Stimulated activated CD4-positive, alpha-beta T cell treated with anti-CD3 and anti-CD28 coated beads, Interleukin-12 subunit alpha, Interleukin-12 subunit beta, amount 100 ng/mL, for 24 hours (primary cell): ENCODE measurements at places on chromosomes 4 and X.

- DNase-seq: no peak
Measured at GRCh38 chr4:183626168-183626567, 32.8 kb downstream of the RWDD4 start.

- DNase-seq: no peak
Measured at GRCh38 chr4:138177278-138177968, 64.7 kb downstream of the SLC7A11 start.

DNA sequence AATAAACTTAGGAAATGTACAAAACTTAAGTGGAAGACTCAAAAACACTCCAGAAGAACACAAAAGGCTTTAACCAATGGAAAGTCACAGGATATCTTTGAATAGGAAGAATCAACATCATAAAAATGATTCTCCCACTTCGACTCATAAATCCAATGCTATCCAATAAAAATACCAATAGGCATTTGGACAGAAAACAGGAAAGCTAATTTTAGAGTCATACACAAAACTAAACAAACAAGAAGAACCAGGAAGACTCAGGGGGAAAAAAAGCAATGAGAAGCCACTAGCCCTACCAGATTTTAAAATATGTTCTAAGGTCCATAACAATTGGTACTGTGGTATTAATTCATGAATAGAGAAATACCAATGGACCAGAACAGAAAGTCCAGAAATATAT, 28.2 kb downstream of the SLC9A7 start:
- no peak for DNase-seq

DNA sequence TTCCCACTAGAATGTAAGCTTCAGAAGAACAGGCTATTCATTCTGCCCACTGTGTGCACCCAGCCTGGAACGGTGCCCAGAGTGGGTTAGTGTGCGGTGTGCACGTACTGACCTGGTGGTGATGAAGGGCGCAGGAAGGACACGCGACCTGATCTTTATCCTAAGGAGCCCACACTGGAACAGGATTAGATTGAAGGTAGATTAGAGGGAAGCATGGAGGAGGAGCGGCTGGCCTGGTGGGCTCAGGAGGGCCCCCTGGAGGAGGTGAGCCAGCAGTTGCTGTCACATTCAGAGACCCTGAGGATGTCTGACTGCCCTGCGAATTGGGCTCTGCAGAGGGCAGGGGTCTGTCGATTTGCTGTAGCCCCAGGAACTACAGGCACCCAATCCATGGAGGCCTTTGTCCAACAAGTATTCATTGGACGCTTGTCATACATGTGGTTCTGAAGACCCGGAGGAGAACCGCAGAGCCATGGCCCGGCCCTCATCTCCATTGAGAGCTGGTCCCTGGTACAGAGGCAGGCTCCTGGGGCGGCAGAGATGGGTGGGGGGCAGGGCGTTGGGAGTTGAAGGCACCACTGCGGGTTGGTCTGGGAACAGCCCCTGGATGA, 73.2 kb downstream of the HTRA3 start:
- no peak for DNase-seq

GRCh38 chr4:89242864-89243732, 64.5 kb downstream of the GPRIN3 start:
- DNase-seq: no peak

DNA sequence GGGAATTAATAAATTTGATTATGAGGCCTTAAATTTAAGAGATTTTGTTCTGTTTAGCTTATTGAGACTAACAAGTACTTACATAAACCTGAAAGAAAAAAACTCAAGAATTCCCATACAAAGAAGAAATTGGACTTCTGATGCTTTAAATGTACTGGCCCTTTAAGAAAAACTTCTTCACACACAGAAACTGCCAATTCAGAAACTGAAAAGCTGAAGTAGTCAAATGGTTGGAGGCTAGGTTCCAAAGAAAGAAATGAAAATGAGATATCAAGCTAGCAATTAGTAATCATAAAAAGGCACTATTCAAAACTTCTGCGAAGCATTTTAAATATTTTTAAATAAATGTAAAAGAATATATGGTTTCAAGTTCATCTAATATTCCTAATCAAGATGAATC, 151.3 kb downstream of the THOC2 start:
- DNase-seq: no peak

GRCh38 chr4:9812501-9813340, 31.3 kb downstream of the DRD5 start:
- no peak for DNase-seq

- DNase-seq: no peak
Measured at GRCh38 chrX:153739754-153740486, 15.3 kb downstream of the ABCD1 start.

DNA sequence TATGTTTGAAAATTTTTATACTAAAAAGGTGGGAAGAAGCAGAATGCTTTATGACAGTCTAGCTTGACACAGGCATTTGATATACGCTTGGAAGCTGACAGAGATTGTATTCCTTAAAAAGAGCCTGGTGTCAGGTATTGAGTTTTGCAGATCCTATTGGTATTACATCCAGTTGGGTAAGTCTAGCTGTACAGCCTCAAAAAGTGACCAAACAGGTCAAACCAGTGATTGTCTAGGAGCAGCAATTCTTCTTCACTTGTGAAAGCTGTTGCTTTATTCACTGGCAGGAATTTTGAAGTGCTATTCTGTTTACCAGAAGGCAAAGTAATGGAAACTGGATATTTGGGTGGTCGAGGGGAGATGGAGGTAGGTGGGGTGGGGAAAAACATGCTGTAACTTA, 77.5 kb downstream of the UCHL1 start:
- DNase-seq: no peak

GRCh38 chr4:157912212-157912611, 260.6 kb downstream of the GASK1B start:
- DNase-seq: no peak

DNA sequence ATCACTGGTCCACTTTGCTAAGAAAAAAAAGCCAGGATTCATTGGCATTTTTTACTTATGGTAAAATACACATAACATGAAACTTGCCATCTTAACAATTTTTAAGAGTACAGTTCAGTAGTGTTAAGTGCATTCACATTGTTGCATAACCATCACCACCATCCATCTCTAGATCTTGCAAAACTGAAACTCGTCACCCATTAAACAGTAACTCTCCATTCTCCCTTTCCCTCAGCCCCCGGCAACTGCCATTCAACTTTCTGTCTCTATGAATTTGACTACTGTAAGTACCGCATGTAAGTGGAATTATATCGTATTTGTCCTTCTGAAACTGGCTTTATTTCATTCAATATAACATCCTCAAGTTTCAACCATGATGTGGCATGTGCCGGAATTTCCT, 56.3 kb upstream of the LNX1 start:
- DNase-seq: no peak

DNA sequence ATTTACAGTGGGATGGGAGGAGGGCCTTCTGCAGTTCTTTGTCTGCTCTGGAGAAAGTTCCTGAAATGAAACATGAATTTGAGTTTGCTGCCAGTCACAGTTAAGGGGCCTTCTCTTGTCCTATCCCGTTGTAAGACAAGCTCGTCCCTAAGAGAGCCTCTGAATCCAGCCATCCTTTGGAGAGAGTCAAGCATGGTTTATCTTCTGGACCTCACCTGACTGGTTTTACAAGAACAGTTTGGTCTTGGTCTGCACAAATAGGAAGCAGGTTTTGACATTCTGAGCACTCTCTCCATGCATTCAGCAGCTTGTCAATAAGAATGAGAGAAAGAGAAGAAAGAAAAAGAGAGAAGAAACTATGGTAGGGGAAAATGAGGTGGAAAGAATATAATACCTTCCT, 20.4 kb upstream of the TENM3 start:
- DNase-seq: no peak

- no peak for DNase-seq
Measured at GRCh38 chrX:109733613-109734083, 591 bp upstream of the ACSL4 start.

DNA sequence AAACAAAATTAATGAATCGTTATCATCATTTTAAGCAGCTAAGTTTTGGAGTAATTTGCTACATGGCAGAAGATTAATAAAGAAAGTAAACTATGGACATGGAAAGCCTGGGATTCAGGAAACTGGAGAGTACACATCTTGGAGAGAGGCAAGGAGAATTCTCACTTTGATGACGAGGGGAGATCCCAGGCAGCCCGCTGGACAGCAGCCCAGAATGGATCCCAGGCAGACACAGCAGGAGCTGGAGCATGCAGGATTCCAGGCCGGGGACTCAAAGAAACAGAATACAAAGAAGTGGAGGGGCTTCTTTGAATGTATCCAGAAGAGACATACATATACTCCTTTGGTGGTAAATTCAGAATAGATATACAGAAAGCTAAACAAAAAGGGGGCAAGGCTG, 118.0 kb upstream of the ATP6AP2 start:
- DNase-seq: no peak
